Peyer's patch (tissue), 4 donors: ENCODE measurements at places on chromosomes 4 and X. TPM values are rescaled to one million over a fixed set of nuclear protein-coding genes. Genes with fewer than 3 reads are reported as not detected.

Gene SSR4
- 99.5 TPM for total RNA-seq

Gene RIBC1
- 1.0 TPM for total RNA-seq

DNA sequence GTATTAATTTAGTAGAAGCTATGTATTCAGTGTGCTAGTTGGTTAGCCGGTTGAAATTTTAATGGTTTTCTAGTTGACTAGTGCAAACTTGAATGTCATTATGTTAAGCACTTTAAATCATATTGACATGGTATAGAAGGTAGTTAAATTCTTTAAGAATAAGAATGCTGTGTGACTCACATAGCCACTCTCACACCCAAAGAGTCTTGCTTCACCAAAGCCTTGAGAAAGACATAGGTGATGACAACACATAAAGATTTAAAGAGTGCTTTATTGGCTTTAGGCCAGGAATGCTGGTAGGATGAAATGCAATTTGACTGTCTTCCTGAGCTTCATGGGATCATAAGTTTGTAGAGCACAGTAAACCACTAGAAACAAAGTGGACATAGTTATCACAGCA lies 85.3 kb downstream of the DCAF8L2 start:
- no peak for DNase-seq

DNA sequence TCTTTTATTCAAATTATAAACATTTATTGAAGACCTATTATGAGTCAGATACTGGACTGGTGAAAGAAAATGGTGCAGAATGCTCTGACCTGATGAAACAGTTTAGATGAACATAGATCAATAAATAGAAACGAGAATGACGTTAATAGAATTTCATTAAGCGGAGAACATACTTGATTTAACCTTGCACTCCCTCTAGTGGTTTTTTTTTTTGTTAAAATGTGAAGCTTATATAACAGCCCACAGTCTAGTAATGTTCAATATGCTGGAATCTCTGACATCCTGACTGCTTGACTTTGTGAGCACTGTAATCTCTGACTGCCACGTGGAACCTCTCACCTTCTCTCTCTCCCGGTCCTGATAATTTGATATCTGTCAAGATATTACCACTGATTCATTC lies 32.3 kb downstream of the HDAC8 start:
- DNase-seq = no peak

GRCh38 chr4:95742872-95743271 lies 97.0 kb upstream of the PDHA2 start:
- DNase-seq = no peak
